ENCODE measurements at places on chromosomes 13 and 19.

- DNase-seq: no peak
These were observed 1.4 kb upstream of the PRKD2 start for GRCh38 chr19:46718157-46718933.

DNA sequence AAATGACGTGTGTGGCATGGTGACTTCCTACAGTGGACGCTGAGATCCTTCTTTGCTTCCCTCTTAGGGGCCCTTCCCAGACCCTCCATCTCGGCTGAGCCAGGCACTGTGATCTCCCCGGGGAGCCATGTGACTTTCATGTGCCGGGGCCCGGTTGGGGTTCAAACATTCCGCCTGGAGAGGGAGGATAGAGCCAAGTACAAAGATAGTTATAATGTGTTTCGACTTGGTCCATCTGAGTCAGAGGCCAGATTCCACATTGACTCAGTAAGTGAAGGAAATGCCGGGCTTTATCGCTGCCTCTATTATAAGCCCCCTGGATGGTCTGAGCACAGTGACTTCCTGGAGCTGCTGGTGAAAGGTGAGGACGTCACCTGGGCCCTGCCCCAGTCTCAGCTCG, 5.2 kb downstream of the LAIR2 start:
- DNase-seq: no peak

GRCh38 chr13:95710313-95710712, 33.4 kb downstream of the DNAJC3 start:
- peak; percentile 66 for DNase-seq

GRCh38 chr13:29483211-29483610, 112.3 kb downstream of the SLC7A1 start:
- DNase-seq: no peak

DNA sequence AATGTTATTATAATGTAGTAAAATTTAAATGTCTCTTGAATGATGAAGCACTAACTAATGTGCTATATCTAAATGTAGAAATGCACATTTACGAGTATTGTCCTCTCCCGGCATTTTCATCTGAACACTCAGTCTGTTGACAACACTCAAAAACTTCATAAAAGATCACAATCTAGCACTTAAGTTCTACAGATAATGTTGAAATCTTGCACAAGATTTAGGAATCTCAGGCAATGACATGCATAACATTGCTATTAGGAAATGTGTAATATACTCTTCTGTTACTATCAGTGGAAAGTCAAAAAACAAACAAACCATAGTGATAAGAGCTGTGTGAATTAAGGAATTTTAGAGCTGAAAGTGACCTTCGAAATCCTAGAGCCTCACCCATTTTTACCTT, 37.5 kb upstream of the XPO4 start:
- DNase-seq: peak; percentile 66

GRCh38 chr13:44307844-44308243, 65.8 kb upstream of the SERP2 start:
- no peak for DNase-seq

DNA sequence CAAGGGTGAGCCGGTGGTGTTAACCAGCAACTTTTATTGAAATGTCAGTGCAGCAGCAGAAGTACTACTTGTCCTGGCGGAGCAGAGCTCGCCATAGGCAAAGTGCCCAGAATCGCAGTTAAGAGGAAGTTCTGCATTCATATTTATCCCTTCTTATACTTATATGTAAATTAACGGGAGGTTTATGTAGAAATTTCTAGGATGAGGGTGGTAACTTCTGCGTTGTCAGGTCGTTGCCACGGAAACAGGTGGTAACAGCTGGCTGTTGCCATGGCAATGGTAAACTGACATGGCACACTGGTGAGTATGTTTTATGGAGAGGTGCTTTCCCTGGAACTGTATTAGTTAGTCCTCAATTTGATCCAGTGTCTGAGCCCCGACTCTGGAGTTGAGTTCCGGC, 2494.9 kb upstream of the PCDH20 start:
- no peak for DNase-seq

DNA sequence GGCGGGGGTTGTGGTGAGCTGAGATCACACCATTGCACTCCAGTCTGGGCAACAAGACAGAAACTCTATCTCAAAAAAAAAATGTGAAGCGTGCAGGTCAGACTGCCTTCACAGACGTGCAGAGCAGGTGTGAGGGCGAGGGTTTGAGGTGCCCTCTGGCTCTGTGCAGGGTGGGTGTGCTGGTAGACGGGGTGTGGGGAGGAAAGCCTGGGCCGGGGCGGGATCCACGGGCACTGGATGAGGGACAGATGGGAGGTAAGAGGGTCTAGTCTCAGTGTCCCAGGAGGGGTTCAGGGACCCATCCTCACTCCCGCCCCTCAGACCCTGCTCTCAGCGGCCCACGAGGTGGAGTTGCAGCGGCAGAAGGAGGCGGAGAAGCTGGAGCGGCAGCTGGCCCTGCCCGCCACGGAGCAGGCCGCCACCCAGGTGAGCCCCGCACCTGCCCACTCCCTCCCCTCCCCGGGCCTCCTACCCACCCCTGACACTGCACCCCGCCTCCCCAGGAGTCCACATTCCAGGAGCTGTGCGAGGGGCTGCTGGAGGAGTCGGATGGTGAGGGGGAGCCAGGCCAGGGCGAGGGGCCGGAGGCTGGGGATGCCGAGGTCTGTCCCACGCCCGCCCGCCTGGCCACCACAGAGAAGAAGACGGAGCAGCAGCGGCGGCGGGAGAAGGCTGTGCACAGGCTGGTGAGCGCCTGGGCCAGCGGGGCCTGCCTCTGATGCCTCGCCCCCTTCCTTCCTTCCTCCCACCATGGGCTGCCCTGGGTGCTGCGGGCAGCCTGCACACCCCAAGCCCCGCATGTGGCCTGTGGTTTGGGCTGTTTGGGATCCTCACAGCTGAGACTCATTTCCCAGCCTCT, 9.1 kb downstream of the NOP53 start:
- no peak for DNase-seq

DNA sequence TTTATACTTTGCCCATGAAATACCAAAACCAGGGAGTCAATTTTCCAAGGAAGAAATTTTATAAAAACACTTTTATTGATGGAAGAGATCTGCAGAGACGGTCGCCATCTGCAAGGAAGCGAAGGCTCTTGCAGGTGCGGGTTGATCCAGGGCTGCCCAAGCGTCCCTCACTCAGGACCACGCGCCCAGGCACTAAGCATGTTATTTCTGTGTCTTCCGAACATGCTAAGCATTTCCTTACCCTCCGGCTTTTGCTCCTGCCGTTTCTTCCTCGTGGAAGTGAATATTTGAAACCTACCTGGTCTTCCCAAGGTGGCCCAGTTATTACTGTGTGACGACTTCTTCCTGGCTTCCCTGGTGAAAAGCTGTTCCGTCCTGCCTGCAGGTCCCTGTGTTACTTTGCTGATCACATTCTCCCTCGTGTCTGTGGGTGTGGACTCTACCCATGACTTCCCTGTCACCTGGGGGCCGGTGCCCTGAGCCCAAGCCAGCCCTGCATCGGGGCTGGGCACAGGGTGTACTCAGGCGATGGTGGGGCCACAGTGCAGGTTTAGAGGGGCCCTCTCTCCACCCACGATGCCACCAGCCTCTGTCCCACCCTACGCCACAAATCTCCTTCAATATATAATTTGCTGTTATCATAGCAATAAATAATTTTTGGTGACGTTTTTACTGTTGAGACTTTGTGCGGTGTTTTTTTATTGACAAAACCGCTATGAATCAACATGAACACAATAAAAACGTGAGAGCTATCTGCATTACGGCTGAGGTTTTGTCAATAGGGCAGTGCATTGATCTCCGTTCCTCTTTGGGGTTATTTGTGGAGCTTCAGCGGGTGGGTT, 119.4 kb downstream of the URI1 start:
- no peak for DNase-seq

DNA sequence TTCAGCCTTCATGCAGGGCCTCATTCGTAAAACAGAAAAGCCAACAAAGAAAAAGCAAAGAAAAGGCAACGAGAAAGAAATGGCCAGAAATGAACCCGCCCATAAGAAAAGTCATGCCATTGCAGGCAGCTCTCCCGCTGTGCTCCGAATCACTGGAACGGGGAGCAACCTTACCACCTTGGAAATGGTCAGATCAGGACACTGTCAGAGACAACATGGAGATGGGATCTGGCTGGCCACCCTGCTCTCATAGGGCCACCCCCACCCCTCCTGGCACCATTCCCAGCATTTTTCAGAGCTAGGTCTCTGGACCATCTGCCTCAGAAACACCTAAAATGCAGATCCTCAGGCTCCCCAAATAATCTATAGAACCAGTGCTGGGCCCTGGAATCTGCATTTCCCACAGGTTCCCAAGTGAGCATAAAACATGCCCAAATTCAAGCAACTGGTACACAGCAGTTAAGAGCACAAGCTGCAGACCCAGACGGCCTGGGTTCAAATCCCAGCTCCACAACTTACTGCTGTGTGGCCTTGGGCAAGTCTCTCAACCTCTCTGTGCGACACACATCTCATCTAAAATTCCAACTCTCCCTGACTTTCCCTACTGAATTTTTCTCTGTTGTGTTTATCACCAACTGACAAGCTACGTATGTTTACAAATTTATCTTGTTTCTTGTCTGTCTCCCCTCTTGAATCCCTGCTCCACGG, 151.6 kb downstream of the IER2 start:
- DNase-seq: no peak

GRCh38 chr13:22700246-22700887, 480.4 kb upstream of the SGCG start:
- DNase-seq: no peak

- no peak for DNase-seq
These were observed 10.6 kb upstream of the CEACAM21 start for GRCh38 chr19:41565379-41565720.

GRCh38 chr19:2199215-2199614, 35.5 kb downstream of the DOT1L start:
- DNase-seq: no peak

DNA sequence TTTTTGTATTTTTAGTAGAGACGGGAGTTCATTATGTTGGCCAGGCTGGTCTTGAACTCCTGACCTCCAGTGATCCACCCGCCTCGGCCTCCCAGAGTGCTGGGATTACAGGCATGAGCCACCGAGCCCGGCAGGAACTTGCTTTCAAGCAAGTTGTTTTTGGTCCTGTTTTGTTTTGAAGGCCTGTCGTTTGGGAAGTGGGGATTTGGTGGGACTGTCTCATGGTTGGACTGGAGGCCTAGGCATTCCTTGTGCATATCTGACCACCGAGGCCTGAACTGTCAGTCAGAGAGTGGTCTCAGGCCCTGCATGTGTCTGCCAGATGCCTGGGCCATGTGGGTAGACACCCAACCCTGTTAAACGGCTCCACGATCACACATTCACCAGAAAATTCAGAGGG, 26.3 kb downstream of the UBXN6 start:
- no peak for DNase-seq

GRCh38 chr13:46388846-46389245, 1.8 kb upstream of the RUBCNL start:
- DNase-seq: no peak

DNA sequence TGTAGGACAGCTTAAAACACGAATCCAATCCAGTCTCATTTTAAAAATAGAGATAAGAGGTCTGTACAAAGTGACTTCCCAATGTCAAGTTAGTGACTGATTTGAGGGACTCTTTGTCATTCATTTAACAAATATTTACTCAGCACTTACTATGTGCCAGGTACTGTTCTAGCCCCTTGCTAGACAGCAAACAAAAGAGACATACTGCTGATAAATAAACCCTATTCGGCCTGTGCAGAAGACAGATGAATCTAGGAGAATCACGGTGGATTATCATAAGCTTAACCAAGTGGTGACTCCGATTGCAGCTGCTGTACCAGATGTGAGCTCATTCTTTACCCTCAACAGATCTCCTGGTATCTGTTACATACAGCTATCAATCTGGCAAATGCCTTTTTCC, 6.4 kb upstream of the ELF1 start:
- no peak for DNase-seq

GRCh38 chr19:45119582-45119981, 26.6 kb downstream of the PPP1R37 start:
- DNase-seq: no peak

DNA sequence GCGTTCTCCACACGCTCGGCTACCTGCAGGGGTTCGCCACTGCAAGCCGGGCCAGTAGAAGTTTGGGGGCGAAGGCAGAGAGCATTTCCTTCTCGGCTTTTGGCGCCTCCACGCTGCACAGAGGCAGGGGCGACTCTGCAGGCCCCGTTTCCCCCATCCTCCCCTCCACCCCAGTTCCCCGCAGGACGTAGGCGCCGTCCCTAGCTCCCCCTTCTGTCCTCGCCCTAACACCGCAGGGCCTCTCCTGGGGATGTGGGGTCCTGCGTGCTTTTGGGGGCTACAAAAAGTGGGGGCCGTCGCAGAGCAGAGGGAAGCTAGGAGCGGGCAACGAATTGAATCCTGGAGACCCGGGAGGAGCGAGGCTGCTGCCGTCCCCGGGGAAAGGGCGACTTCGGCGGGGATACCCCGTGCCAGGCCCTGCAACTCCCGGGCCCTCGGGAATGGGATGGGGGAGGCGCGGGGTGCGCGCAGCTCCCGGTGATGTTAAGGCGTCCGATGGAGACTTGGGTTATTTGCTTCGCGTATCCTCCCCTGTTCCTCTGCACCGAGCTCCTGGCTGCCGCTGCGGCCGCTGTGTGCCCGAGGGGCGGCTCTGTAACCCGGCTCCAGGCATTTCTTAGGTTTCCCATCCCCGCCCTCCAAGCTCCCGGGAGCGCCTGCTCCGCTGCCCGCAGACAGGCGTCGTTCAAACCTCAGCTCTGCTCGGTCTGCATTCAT, 255.9 kb upstream of the SOX21 start:
- DNase-seq: no peak

DNA sequence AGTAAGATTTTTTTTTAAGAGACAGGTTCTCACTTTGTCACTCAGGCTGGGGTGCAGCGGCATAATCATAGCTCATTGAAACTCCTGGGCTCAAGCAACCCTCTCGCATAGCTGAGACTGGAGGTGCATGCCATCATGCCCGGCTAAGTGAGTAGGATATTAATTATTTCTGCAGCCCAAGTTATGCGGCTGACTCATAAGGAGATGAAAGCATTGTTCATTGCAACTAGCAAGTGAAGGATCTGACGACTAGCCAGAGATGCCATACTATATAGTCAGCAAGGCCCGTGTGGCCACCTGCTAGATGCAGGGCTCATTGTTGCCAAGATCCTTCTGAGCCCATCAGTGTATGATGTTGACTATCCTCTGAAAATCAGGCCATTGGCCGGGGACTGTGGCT, 45.2 kb downstream of the ABCC4 start:
- DNase-seq: peak; percentile 95

- no peak for DNase-seq
These were observed 11.9 kb upstream of the OR7D2 start for GRCh38 chr19:9166846-9167245.

GRCh38 chr13:82993417-82993816, 888.9 kb downstream of the SLITRK1 start:
- no peak for DNase-seq

- no peak for DNase-seq
These were observed 17.5 kb downstream of the SYDE1 start for GRCh38 chr19:15124572-15125231.

DNA sequence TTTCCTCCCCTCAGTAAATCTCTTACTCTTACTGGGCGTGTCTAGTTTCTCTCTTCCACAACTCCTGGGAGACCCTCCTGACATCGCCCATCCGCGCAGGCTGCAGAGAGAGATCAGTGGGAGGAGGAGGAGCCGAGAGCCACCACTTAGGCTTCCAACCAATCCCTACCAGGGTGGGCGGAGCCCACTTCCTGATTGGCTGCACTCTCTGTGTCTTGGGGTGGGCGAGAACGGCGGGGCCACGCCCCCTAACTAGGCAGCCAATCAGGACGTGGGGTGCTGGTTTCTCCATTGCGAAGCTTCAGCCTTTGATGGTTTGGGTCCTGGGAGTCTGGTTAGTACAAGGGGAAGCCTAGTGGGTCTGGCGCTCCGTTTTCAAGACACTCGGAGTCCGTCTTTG, at the start of gene PMIS2:
Gene PMIS2, plus strand, starts transcription at position 326 of the 400 bp plus-strand sequence. CDS start 87 bp downstream, outside the sequence.
- DNase-seq: no peak

- peak; percentile 94 for DNase-seq
These were observed 17.7 kb downstream of the ZMYM5 start for GRCh38 chr13:19845758-19846157.

- peak; percentile 3 for DNase-seq
These were observed 1.8 kb downstream of the FGF14 start for GRCh38 chr13:102399791-102400674.
